C1 segment of cervical spinal cord (tissue), 14 donors: ENCODE measurements at places on chromosomes 13 and 19.

- DNase-seq = no peak
These were observed 38.1 kb downstream of the NUFIP1 start for GRCh38 chr13:44951184-44951583.

GRCh38 chr13:28494778-28495537 is at the start of gene FLT1:
FLT1 (minus strand) TSS chr13:28495128; CDS start chr13:28494843, 285 bp downstream.
- no peak for DNase-seq

DNA sequence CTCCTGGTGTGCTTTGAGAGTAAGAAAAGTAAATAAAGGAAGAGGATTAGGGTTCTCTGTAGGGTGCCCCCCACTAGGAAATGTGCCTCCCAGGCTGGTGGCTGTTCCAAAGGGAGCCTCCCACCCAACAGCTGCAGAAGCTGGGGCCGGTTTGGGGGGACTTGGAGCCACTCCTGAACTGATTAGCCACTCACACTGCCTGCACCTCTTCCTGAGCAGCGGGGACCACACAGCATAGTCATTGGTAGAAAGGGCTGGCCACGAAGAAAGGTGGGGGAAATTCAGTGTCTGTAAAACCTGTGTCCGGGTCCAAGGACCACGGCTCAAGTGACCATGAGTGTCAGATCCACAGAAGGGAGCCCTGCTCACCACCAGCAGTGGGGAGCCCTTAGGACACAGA is 55.6 kb downstream of the SPACA7 start:
- no peak for DNase-seq

DNA sequence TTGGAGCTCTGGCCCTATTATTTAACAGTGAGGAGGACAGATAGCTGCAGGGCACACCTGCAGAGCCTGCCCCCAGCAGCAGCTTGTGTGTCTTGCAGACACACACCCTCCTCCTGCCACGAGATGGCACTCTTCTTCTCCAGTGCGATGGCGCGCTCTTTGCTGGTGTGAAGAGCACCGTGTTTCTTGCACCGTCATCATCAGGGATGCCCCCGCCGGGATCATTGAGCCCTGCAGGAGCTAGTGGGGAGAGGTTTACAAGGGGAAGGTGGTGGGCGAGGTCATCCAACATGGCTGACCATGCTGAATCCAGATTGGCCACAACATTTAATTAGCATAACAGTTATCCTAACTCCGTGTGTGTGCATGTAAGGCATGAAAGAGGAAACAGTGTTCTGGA is 105.6 kb downstream of the RAB20 start:
- DNase-seq = peak; percentile 47

GRCh38 chr19:18194554-18195238 is 1.7 kb downstream of the MPV17L2 start:
- no peak for DNase-seq

DNA sequence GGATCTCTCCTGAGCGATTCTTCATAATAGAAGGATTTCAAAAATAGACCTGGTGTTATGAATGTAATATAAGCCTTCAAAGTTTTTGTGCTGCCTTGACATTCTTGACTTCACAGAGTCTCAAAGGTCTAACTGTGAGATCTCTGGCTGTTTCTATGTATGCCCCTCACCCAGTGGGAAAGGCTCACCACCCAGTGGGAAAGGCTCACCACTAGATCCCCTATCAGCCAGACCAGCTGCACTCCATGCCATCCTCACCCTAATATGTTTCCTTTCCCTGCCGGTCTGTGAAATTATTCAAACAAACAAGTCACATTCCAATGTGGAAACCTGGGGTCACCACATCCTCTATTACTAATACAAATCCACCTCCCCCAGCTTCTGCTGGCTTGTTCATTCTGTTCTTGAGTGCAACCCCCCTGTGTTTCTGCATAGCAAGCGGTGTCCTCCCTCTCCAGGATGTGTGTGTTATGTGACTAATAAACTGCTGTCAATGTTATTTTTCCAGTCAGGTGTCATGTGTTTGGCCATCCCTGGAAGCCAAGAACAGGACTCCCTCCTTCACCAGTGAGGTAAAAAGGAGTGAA is 13.8 kb upstream of the SLITRK1 start:
- no peak for DNase-seq

- DNase-seq = no peak
These were observed 799.7 kb downstream of the DACH1 start for GRCh38 chr13:71067165-71067815.

DNA sequence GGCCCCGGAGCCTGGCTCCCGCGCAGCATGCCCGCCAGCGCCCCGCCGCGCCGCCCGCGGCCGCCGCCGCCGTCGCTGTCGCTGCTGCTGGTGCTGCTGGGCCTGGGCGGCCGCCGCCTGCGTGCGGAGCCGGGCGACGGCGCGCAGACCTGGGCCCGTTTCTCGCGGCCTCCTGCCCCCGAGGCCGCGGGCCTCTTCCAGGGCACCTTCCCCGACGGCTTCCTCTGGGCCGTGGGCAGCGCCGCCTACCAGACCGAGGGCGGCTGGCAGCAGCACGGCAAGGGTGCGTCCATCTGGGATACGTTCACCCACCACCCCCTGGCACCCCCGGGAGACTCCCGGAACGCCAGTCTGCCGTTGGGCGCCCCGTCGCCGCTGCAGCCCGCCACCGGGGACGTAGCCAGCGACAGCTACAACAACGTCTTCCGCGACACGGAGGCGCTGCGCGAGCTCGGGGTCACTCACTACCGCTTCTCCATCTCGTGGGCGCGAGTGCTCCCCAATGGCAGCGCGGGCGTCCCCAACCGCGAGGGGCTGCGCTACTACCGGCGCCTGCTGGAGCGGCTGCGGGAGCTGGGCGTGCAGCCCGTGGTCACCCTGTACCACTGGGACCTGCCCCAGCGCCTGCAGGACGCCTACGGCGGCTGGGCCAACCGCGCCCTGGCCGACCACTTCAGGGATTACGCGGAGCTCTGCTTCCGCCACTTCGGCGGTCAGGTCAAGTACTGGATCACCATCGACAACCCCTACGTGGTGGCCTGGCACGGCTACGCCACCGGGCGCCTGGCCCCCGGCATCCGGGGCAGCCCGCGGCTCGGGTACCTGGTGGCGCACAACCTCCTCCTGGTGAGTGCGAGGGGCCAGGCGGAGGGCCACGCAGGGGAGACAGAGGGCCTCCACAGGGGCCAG is at the start of gene KL:
TSS of gene KL (plus strand) at position 10 of the 909 bp plus-strand sequence. CDS start at position 28, 18 bp downstream.
- no peak for DNase-seq

DNA sequence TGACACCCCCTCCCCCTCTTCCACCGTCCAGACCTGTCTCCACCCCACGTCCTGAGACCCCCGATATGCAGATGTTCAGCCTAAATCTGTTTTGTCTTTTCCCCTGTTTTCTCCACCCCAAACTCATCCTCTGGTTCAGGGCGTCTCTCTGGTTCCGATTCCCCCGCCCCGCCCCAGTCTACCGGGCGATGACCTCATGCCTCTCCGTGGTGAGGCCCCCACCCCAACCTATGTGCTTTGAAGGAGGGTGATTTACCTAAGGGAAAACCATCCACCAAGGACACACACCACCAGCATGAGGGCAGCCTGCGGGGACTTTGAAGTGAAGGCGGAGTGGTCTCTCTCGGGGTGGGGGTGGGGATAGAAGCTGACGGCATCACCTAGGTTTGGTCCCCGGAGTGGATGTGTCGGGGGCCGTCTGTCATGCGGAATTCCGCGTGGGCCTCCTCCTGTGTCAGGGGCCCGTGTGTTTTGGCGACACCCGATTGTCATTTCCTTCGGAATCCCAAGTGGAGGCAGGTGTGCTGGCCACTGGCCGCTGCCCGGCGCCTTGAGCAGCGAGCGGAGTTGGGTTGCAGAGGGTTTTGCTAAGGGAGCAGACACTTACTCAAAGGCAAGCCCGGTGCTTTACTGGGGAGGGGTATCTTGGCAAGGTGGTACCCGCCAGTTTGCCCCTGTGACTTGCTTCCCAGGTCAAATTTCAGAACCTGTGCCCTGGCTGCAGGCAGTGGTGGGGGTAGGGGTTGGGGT is 1.4 kb downstream of the FZR1 start:
- DNase-seq = no peak
